ENCODE measurements at places on chromosomes 16 and 17. TPM values are rescaled to one million over a fixed set of nuclear protein-coding genes. Genes with fewer than 3 reads are reported as not detected.

Gene LLGL2
- 0.02 TPM for polyA plus RNA-seq

Gene CSH1
- polyA plus RNA-seq, result not detected

Gene VPS25
- 92.7 TPM for polyA plus RNA-seq

Gene TBC1D3
- not detected for polyA plus RNA-seq

Gene ZFHX3
- polyA plus RNA-seq, result 4.4 TPM

Gene KRTAP9-9
- not detected for polyA plus RNA-seq

Gene SBK1
- 0.01 TPM for polyA plus RNA-seq

Gene LPO
- polyA plus RNA-seq, result not detected

Gene KRT28
- polyA plus RNA-seq, result not detected

Gene SLC6A2
- not detected for polyA plus RNA-seq

Gene FA2H
- not detected for polyA plus RNA-seq

Gene OTOP3
- polyA plus RNA-seq, result not detected

Gene GUCY2D
- polyA plus RNA-seq, result not detected

Gene GPR179
- polyA plus RNA-seq, result not detected

Measured in fibroblast of lung (primary cell).